ENCODE measurements at places on chromosomes 11 and 22.
A peak's percentile ranks its signal among the peaks of the same experiment; 100 is the strongest.

GRCh38 chr11:69213316-69213715 is 57.6 kb downstream of the SMIM38 start:
- DNase-seq, result peak; percentile 19

DNA sequence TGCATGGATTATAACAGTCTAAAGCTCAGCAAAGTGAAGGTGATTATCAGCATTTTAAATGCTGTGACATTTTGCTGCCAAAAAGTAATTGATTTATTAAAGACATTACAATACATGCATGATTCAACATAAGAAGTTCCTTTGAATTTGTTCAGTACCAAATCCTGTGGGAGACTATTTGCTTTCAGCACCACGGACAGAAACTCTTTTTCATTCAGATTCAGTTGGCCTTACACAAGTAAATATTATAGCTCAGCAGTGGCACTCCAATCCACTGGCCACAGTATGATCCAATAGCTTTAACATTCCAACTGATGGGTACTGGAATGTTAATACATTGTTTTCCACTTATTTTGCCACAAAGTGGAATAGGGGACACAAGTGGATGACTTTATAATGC is 806.7 kb downstream of the NTM start:
- no peak for DNase-seq

GRCh38 chr11:33700063-33700501 is 544 bp downstream of the C11orf91 start:
- no peak for DNase-seq

DNA sequence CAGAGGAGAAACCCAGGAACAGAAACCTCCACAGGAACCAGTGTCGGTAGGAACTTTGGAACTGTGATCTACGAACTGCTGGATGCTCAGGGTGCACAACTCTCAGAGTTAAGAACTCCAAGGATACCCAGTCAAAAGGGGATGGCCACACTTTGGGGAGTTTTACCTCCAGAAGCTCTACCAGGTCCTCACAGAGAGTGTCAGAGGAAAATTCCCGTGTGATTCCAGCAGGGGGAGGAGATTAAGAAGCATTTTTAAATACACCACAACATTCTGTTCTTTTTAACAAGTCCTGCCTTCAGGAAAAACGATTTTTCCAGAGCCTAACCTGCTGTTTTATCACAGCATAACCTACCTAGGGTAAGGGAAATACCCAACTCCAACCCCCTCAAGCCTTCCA is 104.0 kb downstream of the SOX6 start:
- DNase-seq, result no peak

DNA sequence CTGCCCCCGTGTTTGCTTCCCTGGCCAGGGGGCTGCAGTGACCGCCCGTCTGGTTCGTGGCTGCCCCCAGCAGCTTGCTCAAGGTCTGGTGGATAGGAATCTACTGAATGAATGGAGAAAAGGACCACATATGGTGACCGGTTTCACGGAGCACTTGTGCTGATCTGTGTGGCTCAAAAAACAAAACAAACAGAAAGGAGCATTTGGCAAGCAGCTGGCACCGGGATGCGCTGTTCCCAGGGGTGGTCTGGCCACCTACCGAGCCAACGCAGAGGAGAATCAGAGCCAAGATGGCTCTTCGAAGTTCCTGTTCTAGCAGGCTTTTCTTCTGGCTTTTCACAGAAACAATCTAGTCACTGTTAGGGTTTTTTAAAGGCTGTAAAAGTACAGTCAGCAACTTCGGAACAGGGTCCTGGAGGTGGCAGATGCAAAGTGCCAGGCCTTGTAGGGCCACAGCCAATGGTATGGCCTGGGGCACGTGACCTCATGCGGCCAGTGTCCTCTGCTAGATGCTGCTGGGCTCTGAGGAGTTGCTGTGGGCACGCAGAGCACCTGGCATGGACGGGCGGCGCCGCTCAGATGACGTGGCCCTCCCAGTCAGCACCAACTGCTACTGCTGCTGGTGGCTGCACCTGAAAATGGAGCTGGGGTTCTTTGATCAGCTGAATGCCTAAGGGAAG is 27.3 kb upstream of the PACSIN2 start:
- DNase-seq, result no peak

DNA sequence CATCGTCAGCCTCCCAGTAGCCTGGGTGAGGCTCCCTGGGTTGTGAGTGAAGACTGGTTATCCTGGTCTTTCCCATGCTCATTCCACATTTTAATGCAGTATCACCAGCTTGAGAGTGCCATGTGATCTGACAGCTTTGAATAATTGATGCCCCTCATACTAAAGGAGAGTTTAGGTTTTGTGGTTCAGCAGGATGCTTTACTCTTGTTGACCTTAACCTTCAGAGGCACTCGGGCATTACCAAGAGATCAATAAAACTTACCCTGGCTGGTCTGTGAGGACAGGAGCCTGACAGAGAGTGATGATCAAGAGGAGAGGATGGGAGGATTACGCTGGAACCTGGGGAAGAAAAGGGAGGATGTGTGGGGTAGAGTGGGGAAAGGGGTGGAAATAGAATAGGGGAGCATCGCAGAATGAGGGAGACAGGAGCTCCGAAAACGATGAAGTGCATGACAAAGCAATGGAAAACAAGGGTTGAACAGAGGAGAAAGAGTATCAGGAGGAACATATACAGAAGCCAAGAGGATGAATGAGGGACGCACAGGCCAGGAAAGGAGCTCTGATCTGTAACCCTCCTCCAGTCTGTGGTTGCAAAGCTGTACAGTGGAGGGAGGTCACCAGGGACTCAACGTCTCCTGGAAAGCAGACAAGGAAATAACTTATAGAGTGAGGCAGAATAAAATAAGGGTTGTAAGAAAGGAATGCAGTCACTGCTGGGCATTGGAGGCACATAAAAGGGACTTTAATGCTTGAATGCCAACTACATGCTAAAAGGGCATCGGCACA is 594.5 kb downstream of the NTM start:
- DNase-seq, result no peak

GRCh38 chr11:27055065-27055682 is 14.6 kb downstream of the BBOX1 start:
- no peak for DNase-seq

DNA sequence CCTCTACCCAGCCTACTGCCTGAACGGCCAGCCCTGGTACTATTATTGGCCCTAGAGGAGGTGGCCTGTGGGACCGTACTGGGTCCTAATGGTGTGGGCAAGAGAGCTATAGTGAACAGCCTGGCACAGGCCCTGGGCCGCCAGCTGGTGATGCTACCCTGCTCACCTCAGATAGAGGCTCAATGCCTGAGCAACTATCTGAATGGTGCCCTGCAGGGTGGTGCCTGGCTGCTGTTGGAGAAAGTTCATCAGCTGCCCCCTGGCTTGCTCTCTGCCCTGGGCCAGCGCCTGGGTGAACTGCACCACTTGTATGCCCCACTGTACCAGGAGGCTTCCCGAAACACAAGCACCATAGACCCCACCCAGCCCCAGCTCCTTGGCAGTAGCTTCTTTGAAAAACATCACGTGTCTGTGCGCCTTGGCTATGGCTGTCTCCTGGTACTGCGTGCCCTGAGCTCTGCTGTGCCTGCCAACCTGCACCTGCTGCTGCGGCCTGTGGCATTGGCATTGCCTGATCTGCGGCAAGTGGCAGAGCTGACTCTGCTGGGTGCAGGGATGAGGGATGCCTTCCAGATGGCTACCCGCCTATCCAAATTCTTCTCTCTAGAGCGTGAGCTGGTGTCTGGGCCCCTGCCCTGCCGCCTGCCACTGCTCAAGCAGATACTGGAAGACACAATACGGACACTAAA is 49.0 kb downstream of the DNHD1 start:
- DNase-seq, result no peak

- DNase-seq, result no peak
Measured at GRCh38 chr11:117748771-117749540, 48.1 kb downstream of the DSCAML1 start.

GRCh38 chr11:112016765-112017376 is 8.3 kb upstream of the DLAT start:
- DNase-seq, result no peak

- DNase-seq, result no peak
Measured at GRCh38 chr11:25435197-25435596, 896.7 kb upstream of the ANO3 start.

GRCh38 chr22:21857481-21857914 is 9.9 kb downstream of the MAPK1 start:
- no peak for DNase-seq

DNA sequence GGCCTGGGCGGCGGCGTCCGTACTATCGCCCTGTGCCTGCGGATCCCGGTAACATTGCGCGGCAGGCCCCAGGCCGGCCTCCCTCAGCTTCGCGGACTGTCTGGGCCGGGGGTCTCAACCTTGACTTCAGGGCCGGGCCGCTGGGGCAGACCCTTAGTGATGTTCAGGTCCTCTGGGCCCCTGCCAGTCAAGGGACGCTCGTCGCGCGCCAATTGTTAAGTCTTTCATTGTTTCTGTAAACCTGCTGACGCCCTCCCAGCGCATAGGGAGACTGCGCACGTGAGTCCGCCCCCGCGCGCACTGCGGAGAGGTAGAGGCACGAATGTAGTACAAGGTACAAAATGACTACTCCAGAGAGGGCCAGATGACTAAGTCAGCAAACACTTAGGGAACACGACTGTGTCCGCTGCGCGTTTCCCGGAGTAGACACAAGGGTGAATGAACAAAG is 451 bp upstream of the HDHD5 start:
- DNase-seq, result peak; percentile 52

- DNase-seq, result no peak
Measured at GRCh38 chr22:48065892-48066291, 1303.4 kb downstream of the TBC1D22A start.

- peak; percentile 61 for DNase-seq
Measured at GRCh38 chr22:22787786-22788459, 99.7 kb upstream of the IGLL5 start.

DNA sequence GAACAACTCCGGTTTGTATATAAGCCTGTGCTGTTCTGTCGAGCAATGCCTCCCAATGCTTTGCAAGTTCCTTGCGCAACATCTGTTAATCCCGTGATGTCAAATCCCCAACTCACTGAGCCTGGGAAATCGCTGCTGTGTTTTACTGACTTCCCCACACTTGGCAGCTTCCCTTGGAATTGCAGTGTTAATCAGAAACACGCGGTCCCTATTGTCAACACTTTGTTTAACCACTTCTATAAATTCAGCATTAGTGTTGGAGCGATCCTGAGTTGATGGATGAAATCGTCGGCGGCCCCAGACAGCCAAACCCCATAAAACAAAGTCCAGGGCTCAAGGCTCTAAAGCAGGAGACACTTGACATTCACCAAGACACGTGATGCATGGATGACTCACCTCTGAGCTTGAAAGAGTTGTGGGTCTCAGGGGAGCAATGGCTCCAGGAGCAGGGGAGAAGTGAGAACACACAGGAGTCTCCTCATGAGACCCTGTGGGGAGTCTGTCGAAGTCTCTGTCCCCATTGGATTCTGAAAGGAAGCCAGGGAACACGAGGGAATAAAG is 555.3 kb downstream of the MIAT start:
- no peak for DNase-seq

DNA sequence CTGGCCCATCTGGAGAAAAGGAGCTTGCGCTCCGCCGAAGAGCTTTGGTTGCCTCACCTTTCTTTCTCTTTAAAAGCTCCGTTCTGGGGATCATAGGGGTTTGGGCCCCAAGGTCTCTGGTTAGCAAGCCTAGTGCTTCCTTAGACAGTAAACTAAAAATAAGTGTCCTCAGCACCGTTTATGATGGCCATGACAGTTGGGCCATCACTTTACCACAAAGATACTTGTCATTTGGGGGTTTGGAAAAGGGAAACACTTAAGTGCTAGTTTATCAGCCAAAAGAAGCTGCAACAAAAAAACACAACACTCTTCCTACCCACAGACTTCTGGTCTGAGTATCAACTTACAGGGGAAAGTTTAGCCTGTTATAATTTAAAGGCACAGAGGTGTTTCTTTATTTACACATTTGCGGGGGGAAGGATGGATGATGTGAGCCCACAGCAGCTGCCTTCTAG is 88.4 kb upstream of the CD44 start:
- DNase-seq, result no peak

DNA sequence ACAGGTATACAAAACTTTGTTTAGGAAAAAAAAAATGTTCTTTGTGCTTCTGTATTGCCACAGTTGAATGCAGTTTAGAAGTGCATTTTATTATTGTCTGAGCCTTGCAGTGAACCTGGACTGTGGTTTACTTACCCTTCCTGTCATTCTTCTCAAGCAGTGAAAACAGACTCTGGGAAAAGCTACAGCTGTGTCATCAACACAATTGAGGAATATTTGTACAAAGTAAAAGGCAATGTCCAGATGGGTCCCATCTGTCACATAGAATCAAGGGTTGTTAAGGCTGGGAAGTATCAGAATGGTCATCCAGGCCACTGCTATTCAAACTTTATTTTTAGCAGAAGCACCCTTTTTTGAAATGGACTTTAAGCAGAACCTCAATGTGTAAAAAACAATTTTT is 73.3 kb downstream of the TRIM44 start:
- no peak for DNase-seq

- DNase-seq, result no peak
Measured at GRCh38 chr22:38718414-38718813, 12.7 kb downstream of the GTPBP1 start.

- no peak for DNase-seq
Measured at GRCh38 chr11:103619480-103619879, 417.0 kb upstream of the DDI1 start.

DNA sequence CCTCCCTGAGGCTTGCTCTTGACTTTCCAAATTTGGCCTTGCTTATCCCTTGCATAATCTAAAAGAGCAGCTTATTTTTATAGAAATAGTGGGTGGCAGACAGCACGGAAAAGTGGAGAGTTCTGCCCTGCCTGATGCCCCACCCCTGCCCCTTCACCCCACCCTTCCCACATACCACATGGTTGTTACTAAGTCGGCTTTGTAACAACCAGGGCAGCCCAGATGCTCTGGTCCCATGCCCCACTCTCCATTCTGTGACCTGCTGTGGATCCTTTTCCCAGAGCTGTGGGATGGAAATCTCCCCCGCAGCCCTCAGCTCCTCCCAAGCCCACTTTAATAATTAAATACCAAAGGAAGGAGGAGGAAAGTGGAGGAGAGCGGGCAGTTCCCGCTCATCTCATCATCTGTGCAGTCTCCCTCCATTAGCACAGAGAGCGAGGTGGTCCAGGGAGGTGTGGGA is 10.9 kb downstream of the MRGPRF start:
- no peak for DNase-seq

DNA sequence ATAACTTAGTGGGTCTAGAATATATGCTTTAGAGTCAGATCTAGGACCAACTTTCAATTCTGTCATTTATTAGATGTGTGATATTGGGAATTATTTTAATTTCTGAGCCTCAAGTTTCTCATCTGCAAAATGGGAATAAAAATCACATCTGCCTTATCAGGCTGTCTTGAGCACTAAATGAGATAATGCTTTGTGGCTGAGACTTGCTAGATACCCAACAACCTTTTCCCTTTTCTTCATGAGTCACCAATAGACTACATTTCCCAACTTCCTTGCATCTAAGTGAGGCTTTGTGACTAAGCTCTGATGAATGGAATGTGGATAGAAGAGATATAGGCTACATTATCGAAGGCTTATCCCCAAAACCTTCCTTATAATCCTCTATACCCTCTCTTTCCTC is 220.7 kb upstream of the SESN3 start:
- no peak for DNase-seq

DNA sequence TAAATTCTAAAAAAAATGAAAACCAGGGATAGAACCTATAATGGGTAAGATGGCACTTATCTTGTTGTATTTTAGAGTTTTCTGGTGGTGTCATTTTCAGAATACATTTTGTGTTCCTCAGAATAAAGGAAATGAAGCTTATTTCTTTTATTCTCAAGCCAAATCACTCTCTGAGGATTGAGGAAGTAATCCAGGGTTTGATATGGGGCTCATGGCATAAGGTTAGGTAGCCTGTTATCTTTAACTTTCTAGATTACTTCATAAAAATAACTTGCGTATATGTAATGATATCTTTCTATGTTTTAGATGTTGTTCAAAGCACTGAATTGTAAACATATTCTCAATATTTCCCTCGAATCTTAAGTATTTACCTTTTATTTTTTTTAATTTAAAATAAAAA is 33.5 kb downstream of the PDE3B start:
- DNase-seq, result no peak
